Putamen (tissue), 1 donor: ENCODE measurements at places on chromosomes 12 and 14.

DNA sequence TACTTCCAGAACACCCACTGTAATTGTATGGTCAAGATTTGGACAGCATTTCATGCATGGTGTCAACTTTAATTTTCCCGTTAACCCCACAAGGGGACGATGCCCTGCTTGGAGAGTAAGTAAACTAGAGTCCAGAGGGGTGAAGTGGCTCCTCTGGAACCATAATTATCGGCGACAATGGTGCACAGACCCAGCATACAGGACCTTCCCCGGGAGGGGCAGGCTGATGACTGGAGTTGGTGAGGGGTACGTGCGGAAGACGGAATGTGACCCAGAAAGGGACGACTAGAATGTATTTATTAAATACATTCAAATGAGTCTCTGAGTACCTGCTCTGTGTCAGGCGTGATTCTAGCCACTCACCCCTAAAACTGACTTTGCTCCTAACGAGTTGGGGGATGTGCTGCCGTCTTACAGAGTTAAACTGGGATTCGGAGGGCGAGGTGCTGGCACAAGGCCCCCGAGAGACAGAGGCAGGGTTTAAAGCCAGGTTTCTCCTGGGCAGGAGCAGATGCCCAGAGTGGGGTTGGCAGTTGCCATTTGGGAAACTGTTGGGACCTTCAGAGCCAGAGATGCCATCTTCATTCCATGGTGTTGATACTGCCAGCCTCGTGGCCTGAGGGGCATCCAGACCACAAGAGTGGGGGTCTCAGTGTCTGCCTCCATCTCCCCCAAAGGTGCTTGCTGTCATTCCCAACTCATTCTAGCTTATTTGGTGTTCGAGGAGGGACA lies 10.9 kb downstream of the RTL1 start:
- DNase-seq, result no peak

GRCh38 chr12:90672081-90672480 lies 282.9 kb downstream of the CCER1 start:
- no peak for DNase-seq

DNA sequence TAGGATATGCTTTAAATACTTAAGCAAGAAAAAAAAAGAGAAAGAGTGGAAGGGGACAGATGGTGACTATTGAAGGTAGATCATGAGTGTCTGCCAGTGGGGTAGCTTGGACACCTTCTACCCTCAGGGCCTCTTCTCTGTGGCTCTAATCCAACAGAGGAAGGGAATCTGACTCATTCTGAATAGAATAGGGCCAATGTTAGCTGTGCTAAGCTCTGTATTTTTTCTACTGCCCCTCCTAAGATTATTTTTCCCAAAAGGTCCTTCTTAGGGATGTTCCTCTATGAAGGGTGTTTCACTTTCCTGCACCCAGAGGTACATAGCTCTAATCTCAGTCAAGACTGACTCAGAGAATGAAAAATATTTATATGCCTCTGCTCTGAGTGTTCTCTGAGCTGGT lies 25.6 kb downstream of the UNC79 start:
- DNase-seq, result no peak

- DNase-seq, result no peak
These were observed 4.4 kb upstream of the GPD1 start for GRCh38 chr12:50099302-50100008.

DNA sequence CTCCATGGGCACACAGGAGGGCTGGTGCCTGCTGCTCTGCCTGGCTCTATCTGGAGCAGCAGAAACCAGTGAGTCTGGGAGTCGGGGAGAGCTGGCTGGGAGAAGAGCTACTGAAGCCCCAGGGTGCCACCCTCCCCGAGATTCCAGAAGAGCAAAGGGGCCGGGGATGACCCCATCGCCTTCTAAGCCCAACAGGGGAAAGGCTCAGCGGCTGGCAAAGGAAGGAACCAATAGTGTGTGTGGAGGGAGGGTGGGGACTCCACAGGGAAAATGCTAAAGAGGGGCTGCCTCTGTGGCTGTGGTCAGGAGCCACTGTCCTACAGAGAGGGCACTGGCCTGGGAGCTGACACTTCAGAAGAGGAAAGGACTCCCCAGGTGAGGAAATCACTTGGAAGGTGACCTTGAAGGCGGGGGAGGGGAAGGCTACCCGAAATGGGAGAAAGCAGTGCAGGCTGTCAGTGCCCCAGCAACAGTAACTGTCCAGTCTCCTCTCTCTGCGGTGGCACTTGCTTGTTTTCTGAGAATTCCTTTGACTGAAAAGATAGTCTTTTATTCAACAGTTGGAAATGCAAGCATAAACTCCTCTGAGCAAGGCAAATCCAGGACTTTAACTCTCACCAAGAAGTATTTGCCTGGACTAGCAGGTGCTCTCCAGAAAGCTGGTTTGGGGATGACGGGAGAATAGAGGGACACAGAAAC lies 552 bp downstream of the TAPBPL start:
- DNase-seq, result no peak

GRCh38 chr12:34301251-34302130 lies 279.2 kb downstream of the ALG10 start:
- no peak for DNase-seq

DNA sequence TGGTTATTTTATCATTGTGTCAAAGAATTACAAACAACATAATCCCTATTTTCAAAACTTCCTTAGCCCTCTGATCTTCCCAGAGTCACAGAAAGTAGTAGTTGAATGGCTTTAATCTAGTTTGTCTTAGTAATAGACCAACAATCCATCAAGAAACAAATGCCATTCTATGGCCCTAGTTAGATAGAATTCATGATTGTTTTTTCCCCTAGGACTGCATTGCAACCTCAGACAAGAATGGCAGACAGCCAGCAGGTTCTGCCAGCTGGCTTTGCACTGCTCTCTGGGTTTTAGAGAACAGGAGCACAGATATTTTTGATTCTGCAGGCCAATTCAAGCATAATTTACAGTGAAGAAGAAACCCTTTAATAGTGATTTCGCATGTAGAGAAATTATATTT lies 33.8 kb downstream of the SYT1 start:
- DNase-seq, result no peak

DNA sequence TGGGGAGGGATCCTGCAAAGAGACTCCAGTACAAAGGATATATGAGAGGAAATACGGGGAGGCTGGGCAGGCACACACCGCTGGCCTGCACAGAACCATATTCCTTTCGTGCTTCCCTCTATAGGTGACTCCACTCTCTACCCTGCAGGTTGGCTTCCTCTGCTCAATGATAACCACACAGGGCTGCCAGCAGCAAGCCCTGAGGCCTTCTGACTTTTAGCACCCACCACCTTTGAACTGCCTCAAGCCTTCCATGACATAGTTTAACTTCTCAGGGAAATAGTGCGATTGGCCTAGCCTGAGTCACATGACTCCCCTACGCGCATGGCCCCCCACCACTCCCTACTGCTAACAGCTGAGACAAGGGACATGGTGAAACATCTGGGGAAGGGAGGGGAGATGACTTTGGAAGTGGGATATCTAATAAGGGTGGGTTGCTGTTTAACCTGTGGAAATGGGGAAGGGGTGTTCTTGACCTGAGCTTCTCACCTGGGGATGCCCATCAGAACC lies 3.0 kb upstream of the FOXN3 start:
- no peak for DNase-seq

DNA sequence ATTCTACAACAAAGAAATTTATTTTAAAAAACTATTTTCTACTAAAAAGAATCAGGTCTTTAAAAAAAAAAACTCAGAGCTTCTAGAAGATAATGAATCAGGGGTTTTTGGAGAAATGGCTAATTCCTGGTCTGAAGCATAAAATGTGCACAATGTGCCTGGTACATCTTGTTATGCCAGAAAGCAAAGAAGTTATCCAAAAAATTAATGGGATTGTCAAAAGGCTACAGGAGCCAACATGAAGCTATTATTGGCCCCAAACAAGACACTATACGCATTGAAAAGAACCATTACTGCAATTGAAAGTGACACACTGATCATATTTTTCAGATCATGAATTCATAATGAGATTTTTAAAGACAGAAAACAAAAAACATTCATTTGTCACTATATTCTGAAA lies 19.3 kb upstream of the TUBA1A start:
- no peak for DNase-seq

DNA sequence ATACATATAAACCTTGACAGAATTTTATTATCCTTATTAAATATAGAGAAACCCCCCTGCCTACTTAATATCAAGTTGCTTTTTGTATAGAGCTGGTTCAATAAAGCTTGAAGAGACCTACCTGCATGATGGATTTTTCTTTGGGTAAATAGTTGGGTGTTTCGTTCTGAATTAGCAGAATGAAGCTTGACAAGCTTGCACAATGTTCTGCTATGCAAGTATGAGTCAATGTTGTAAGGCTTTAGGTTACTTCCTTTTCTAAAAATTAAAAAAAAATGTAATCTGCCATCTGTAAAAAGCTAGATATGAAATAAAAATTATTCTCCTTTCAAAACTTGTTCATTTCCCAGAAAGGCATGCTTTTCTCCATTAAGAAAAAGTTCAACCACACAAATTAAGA lies 1662.6 kb upstream of the SEL1L start:
- peak; percentile 18 for DNase-seq

GRCh38 chr12:57456737-57457490 lies 1.8 kb downstream of the INHBE start:
- no peak for DNase-seq

GRCh38 chr12:111870216-111870615 lies 28.2 kb downstream of the MAPKAPK5 start:
- peak; percentile 56 for DNase-seq

DNA sequence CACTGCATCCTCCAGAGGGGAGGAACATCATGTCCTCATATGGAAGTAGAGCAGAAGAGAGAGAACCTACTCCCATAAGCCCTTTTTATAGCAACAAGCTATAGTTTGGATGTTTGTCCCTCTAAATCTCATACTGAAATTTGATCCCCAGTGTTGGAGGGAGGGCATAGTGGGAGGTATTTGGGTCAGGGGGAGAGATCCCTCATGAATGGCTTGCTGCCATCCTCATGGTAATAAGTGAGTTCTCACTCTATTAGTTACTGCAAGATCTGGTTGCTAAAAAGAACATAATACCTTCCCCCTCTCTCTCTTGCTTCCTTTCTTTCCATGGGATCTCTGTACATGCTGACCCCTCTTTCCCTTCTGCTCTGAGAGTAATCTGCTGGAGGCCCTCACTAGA lies 93.9 kb downstream of the RPAP3 start:
- DNase-seq, result no peak

GRCh38 chr12:31006416-31007152 lies 67.1 kb upstream of the DDX11 start:
- DNase-seq, result no peak

GRCh38 chr12:92912052-92912451 lies 17.0 kb downstream of the EEA1 start:
- no peak for DNase-seq

DNA sequence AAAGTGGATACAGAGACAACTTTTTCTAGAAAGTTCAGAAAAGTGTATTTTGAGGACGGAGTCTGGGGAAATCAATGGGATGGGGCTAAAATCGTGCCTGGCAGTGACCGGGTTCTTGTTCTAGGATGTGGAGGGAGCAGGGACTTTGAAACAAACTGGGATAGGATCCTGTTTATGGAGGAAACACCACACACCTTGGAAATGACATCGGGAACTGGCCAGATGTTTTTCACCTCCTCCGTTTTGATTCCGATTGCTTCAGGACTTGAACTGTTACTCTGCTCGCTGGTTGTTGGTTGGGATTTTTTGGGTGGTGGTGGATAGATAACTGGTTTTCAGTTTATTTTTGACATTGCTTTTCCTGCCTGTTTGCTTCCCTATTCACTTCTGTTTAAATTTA lies 506 bp downstream of the EMP1 start:
- DNase-seq, result no peak

- DNase-seq, result no peak
These were observed 103.4 kb upstream of the MAP1LC3B2 start for GRCh38 chr12:116455540-116456329.

GRCh38 chr12:21546716-21547115 lies 20.6 kb downstream of the SPX start:
- no peak for DNase-seq

GRCh38 chr12:121190523-121191031 lies 19.4 kb upstream of the P2RX4 start:
- no peak for DNase-seq

DNA sequence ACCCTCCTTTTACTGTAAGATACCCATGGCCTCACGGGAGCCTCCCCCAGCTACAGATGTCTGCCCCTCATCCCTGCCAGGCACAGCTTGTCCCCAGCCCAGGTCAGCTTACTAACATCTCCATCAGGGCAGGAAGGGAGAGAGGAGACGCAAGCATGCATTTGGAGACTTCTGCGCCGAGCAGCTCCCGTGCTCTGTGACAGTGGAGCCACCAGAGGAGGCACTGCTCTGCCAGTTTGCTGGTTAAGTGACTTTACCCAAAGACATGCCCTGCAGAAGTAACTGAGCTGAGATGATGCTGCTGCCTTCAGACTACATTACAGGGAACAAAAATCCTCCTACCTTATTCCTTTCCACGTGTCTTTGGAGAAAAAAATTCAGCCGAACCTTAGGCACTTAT lies 133.4 kb downstream of the ESRRB start:
- DNase-seq, result peak; percentile 33

GRCh38 chr12:98909746-98910145 lies 264.7 kb downstream of the APAF1 start:
- DNase-seq, result no peak

- DNase-seq, result no peak
These were observed 12.7 kb downstream of the C14orf132 start for GRCh38 chr14:96051642-96052540.

DNA sequence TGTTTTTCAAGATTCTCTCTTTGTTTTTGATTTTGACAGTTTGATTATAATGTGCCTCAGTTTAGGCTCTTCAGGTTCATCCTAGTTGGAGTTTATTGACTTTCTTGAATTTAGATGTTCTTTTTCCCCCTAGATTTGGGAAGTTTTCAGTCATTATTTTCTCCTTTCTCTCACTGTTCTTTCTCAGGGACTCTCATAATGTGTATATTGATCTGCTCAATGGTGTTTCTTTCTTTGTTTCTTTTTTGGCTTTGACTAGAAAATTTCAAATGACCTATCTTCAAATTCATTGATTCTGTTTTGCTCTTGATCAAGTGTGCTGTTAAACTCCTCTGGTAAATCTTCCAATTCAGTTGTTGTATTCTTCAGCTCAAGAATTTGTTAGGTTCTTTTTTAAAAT lies 108.3 kb downstream of the RGS6 start:
- no peak for DNase-seq

DNA sequence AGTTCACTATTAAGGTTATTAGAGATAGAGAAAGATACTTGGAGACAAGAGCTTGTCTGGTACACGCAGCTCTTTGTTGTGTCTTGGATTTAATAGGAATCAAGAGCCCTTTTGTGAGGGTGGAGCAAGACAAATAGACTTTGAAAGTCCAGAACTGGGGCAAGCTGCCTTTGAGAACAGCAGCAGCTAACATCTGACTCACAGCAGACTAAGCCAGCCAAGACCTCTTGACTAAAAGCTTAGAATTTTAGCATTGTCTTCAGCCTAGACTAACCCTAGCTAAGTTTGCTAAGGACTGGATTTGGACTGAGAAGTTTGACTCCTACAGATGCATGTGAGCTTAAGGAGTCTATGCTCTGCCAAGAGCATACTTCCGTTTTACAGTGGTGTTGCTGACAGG lies 201.9 kb upstream of the RBM19 start:
- DNase-seq, result no peak

- DNase-seq, result no peak
These were observed 1.7 kb downstream of the DYNC1H1 start for GRCh38 chr14:101965770-101966722.

- no peak for DNase-seq
These were observed 6.9 kb downstream of the MLH3 start for GRCh38 chr14:75044322-75044721.

GRCh38 chr12:102602521-102602920 lies 122.2 kb upstream of the IGF1 start:
- DNase-seq, result no peak

- DNase-seq, result no peak
These were observed 202.2 kb upstream of the DCN start for GRCh38 chr12:91384806-91385205.

GRCh38 chr12:109673884-109674283 lies 39.7 kb upstream of the FAM222A start:
- no peak for DNase-seq
